Activated T-helper 1 cell treated with anti-CD3 and anti-CD28 coated beads, Interleukin-2, amount 50 U/mL, for 16 hours (primary cell): ENCODE measurements at places on chromosomes 3 and 15.

- DNase-seq = no peak
Observed at GRCh38 chr15:59329570-59330350, 42.9 kb downstream of the MYO1E start.

GRCh38 chr3:35777065-35777464 lies 137.7 kb downstream of the ARPP21 start:
- DNase-seq = no peak

DNA sequence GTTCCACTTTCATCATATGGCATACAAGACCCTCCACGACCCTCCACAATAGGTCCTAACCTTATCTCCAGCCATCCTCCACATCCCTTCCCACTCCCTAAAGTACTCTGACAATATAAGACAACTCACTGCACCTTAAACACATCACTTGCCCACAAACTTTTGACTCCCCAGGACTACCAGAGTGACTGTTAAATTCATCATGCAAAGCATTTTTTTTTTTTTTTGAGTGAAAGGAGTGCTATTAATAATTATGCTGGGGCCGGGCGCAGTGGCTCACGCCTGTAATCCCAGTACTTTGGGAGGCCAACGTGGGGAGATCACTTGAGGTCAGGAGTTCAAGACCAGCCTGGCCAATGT lies 55.8 kb downstream of the OSBPL10 start:
- no peak for DNase-seq

GRCh38 chr3:18241837-18242236 lies 183.3 kb downstream of the SATB1 start:
- DNase-seq = no peak

GRCh38 chr3:67620869-67621268 lies 33.5 kb downstream of the SUCLG2 start:
- DNase-seq = no peak

DNA sequence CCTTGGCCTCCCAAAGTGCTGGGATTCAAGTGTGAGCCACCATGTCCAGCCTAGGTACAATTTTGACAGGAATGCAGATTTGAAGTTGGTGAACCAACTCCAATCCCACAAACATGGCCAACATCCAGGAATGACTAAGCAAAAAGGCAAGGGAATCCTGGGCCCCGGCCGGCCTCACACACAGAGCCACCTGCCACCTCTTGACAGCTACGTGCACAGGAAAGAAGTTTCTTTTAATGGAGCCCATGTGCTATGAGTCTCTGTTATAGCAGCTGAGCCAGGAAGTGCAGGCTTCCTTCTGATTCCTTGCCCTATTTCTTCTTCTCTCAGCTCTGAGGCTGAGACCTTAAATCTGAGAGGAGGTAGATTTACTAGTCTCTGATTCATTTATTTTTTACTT lies 8.8 kb downstream of the TMEM40 start:
- DNase-seq = no peak

DNA sequence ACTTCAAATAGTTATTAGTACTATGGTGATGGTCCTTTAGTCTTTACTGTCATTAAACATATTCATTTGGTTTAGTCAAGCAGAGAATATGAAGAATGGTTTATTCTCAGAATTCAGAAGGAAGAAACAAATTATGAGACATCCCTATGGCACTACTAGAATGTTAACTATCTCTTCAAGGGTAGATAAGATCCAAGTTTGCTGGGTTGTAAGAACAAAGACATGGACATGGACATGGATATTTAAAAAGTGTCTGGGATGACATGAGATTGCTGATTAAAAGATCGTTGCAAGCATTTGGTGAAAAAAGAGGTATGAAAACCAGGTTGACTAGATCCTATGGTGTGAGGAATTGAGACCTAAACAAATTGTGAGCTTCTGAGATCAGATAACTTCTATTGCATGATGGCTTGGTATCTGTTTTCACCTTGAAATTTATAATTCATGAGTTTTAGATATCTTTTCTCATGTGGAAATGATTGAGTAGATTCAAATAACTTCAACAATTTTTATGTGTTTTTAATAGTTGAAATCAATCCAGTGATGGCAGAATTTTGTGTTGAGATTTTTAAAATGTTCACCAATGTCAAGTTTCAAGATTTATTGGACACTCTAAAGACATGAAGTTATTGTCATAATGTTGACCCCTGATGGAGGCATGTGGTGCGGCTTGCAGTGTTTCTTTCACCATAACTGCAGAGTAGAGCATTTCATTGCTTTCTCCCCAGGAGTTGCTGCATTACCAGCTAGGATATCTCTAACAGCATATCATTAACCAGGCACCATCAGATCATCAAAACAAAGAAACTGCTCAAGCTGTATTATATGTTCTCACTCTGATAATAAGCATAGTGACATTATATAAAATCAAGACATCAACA lies 72.6 kb downstream of the NAALADL2 start:
- DNase-seq = no peak

- DNase-seq = no peak
Observed at GRCh38 chr15:38878026-38878425, 313.4 kb upstream of the RASGRP1 start.

GRCh38 chr15:92624401-92624991 lies 31.1 kb downstream of the FAM174B start:
- no peak for DNase-seq

DNA sequence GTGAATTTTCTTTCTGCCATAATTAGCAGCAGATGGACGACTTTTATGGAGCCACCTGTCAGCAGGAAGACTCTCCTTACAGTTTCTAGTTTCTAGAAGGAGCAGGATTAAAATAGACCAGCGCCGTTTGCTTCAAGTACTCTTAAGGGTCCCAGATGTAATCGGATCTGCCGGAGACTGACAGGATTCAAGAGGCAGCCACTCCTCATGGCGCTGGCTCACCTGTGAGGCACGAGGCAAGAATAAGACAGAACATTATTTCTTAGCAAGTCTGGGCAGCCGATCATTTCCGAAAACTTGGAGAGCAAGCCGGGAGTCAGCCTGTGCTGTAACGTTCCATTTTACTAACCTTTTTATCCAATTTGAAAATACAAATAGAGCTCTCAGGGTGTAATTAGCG lies 410.4 kb upstream of the RORA start:
- no peak for DNase-seq
